ENCODE measurements at places on chromosomes 12 and 14.

DNA sequence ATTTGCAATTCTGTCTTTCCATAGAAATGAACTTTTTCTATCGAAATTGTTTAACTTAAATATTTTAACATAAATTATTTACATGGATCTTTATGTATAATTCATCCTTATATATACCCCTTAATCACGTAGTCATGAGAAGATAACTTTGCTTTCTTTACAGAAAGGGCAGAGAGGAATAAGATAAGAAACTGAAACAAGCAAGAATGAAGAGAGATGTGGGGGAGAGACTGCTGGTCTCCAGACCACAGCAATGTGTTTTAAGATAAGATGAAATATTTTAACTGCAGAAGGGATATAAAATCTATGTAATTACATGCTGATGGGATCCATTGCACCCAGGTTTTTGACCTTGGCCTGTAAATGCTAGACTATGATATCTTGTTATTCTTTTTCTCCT, 34.7 kb upstream of the DNM1L start:
- no peak for DNase-seq

DNA sequence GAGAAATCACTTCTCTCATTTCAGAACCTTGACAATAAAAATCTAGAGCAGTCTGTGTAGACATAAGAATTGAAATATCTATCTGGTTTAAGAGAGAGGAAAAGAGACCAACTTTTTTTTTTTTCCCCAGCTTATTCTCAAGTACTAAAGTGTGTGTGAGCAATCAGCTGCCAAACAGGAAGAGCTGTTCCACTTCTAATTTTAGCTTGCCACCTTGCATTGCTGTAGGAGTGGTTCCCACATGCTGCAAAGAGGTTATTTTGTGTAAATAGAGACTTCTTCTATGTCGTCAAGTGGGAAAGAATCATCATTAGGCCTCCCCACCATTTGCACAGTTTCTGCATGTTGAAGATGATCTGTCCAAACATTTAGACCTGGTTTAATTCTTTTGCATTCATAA, 142.6 kb downstream of the NPAS3 start:
- DNase-seq, result no peak

- no peak for DNase-seq
Observed at GRCh38 chr12:89250213-89250612, 102.1 kb downstream of the DUSP6 start.

- DNase-seq, result no peak
Observed at GRCh38 chr12:85527192-85527591, 247.2 kb downstream of the ALX1 start.

GRCh38 chr12:106281056-106281782, 21.3 kb upstream of the TCP11L2 start:
- no peak for DNase-seq

DNA sequence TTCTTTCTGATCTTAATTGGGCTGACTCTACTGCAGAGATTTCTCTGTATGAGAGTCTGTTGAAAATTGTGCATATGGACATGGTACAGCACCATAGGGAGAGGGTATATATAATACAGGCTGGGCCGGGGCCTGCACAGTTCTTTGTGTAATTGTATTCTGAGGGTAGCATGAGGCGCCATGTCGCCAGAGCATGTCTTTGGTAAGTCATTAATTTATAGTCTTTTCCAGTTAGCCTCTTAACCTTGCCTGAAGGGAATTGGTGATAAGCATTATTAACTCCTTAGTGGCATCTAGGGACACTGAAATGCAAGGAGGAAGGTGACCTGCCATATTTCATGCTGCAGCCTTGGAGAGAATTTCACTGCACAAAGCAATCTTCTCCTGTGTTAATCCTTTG, 569.9 kb downstream of the TMTC2 start:
- DNase-seq, result no peak

GRCh38 chr14:43647302-43647701, 859.8 kb downstream of the FSCB start:
- no peak for DNase-seq

GRCh38 chr12:101322480-101322879, 42.6 kb downstream of the UTP20 start:
- no peak for DNase-seq

DNA sequence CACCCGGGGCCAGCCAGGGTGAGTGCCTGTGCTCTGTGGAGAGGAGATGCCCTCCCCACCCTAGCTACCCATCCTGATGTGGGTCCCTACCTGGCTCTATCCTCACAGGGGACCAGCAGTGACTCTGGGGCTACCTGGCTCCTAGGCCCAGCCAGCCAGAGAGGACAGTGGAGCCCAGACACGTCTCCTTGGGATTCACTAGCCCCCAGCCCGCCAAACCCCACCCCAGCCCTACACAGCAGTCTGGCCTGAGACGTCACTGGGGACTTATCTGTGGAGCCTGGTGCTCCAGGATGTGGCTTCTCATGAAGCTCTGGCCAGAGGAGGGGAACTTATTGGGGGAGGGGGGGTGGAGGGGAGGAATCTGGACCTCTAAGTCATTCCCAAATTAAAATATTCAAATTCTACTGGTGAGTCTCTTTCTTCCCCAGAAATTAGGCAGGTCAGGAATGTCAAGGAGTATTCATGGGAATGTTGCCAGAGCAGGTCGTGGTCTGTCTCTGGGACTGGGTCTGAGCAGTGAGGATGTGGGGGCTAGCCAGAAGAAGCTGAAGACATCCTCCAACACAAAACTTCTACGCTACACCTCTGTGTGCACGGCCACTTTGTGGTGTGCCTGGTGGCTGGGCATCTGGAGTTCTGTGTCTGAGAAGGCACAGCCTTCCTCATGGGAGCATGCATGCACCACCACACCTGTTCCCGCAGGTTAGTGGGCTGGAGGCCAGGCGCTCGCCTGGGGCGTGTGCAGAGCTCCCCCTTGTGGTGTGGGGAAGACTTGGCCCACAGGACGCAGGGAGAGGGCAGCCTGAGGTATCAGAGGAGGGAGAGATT, 2.7 kb downstream of the CMTM5 start:
- peak; percentile 74 for DNase-seq

GRCh38 chr12:111686574-111687105, 787 bp downstream of the ACAD10 start:
- DNase-seq, result peak; percentile 12

- DNase-seq, result no peak
Observed at GRCh38 chr14:61478971-61479473, 157.6 kb downstream of the PRKCH start.

- no peak for DNase-seq
Observed at GRCh38 chr12:53674977-53675700, 744 bp downstream of the ATP5MC2 start.

- no peak for DNase-seq
Observed at GRCh38 chr14:63423889-63424288, 105.2 kb upstream of the GPHB5 start.

DNA sequence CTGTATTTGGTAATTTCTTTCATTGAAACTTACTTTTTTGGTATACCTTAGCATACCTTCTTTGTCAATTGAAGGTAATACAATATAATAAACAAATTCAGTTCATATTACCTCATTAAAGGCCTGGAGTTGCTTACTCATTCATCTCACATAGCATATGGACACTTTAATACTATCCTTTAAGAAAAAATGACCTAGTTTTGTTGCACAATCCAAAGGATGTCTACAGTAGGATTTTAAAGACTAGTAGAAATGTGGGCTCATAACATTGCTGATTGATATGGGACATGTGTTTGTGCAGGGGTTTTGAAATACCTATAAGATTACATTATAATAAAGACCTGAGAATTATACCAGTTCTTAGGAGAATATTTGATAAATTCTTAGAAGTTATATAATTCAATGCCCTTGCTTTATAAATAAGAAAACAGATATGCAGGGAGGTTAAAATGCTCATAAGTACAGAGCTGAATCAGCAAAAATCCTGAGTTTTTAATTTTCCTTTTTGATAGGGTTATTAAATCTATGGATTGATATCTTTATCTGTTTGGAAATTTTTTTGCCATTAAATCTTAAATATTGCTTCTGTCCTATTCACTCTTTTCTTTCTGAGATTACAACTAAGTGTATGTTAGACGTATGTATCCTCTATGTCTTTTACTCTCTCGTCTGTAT, 352.1 kb downstream of the ATP23 start:
- DNase-seq, result no peak

DNA sequence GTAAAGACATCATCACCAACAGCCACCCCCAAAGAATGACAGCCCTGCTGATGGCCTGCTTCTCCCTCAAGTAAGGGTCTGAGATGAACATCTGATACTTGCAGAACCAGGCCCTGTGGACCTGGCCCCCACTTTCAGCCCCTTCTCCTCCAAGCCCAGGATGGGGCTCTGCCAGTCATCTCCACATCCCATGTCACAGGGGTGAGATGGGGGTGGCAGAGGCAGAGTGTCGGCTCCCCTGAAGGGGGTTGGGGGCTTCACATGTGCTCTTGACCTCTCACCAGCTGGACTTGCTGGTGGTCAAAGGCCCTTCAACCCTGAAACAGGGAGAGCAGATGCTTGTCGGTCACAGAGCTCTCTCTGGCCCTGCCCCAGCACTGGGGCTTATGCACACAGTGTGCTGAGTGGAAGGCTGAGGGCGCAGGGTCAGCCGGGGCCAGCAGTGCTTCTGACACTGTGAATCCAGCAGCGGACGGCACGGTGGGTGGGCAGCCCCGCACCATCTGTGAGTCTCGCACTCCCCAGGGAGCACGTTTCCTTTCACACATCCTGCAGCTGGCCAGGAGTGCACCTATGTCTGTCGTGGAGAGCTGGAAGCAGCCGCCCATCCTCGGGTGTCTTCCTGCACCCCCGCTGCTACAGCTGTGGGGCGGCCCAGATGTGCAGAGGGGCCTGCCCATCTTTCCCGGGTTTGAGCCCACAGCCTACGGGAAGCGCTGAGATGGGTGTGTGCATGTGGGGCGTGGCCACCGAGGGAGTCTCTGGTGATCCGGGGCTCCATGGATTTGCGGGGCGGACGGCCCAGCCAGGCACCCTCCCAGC, 94.3 kb downstream of the ADGRD1 start:
- no peak for DNase-seq

GRCh38 chr12:14314801-14315200, 50.7 kb upstream of the ATF7IP start:
- DNase-seq, result no peak

DNA sequence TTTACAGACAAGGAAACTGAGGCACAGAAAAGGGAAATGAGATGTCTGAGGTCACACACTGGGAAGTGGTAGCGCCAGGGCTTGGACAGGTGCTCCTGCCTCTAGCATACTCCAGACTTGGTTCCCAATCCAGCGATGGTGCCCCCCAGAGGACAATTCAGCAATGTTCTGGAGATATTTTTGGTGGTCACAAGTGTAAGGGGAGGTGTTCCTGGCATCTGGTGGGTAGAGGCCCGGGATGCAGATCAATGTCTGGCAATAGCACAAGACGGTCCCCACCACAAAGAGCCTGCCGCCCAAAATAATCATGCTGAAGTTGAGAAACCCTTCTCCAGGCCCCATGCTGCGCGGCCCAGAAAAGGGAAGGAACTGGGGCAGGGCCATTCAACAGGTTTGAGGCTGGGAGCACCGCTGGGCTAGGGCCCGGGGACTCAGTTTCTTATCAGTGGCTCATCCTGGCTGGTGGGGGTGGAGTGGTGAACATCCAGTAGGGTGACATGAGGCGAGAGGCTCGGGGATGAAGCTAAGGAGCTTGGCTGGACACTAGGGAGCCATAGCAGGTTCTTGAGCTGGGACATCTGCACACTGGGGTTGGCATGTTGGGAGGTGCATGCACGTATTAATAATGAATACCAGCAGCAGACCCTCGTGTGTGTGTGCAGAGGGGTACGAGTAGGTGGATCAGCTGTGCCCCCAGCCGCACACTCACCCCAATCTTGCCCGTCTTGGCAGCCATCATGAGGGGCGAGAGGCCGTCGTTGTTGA, 35.1 kb downstream of the TRPV4 start:
- DNase-seq, result no peak

GRCh38 chr14:67817750-67818438, 1.5 kb upstream of the ZFYVE26 start:
- DNase-seq, result no peak

DNA sequence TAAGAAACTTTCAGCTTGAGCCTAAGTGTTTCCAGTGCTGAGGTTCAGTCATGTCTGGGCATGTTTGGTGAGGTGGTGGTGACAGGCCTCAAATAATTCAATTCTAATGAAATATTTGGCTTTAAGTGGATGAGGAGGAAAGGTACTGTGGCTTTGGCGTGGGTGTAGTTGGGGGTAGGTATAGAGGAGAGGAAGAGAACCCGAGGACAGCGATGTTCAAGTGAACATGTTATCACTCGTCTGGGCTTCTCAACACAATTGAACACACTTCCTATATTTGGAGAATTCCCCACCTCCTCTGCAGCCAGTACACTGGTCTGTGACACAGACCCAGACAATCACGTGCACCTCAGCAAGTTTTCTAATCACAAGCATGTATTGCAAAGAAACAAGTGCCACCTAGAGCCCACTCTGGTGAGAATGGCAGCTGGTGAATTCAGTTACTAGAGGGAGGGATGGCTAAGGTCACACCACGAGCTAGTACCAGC, 53.0 kb downstream of the IFNG-AS1 start:
- DNase-seq, result no peak

GRCh38 chr14:56570295-56570694, 9.3 kb upstream of the TMEM260 start:
- DNase-seq, result no peak

DNA sequence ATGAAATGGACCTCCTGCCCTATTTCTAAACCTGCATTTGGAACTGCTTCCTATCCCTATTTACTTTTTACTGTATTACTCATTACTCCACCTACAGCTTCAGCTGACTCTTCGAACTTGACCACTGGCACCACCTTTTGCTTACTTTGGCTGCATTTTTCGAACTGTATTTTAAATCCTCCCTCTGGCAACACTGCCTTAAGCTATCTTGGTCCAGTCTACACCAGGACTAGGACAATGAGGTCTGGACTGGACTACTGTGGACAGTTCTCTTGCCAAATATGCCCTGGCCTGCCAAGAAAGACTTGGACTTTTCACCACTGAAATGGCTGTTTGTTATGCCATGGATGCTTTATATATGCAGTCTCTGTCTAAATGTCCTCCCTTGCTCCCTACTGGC, 328.1 kb downstream of the BTG1 start:
- DNase-seq, result no peak

GRCh38 chr14:97408937-97409815, 612.0 kb downstream of the VRK1 start:
- no peak for DNase-seq

Data from naive thymus-derived CD8-positive, alpha-beta T cell (primary cell).